ENCODE measurements at places on chromosomes 2 and 18.

DNA sequence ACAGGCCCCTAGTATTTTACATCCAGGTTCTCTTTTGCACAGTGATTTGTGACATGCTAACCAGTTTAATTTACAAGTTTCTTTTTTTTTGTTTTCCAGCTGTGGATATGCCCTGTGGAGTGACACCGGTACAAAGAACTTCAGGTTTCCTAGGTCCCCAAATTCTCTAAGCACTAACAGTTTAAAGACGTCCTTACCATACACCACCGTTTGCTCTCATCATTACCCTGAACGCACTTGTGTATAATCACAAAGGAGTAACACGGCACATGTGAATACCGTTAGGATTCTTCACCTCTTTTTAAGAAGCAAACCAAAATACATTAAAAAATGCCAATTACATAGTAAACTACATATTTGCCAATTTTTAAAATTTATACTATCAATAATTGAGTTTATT, 853 bp downstream of the LANCL1 start:
- no peak for DNase-seq

- DNase-seq, result no peak
Measured at GRCh38 chr2:127388423-127389164, 819 bp upstream of the MAP3K2 start.

DNA sequence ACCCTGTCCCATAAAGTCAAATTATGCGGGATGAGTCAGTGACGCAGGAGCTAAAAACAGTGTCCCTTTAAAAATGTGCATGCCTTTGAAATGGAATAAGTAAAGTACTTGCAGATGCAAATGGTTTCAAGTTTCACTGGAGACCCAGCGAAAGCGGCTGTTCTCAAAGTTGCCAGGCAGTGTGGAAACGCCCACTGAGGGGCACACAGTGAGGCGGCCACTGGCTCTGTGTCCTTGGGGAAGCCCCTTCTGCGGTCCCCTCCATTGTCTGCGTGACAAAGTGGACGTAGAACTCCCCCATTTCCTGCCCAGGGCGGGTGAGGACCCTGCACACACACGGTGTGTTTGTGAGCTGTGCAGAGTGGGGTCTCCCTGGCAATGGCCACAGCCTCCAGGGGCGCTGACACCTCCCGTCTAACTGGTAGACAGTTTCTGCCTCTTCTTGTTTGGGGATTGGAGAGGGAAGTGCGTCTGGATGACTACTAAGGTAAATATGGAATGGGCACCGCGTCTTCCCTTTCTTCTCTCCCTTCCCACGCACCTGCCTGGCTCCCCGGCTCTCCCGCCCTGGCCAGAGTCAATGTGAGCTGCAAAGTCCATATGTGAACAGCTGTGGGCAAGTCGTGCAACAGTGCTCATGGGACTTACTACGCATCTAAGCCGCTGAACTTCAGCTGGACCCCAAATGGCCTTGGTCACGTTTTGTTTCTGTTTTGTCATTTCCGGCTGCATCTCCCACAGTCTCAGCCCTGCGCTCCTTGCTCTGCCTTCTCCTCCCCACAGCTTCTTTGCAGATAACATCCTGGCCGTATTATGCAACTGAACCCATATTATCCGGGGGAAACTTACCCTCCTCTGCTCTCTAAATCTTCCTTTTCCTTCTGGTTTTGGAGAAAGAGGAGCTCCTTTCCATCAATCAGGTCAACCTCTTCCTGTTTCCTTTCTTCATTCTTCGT, 33.7 kb upstream of the ZNF516 start:
- no peak for DNase-seq

DNA sequence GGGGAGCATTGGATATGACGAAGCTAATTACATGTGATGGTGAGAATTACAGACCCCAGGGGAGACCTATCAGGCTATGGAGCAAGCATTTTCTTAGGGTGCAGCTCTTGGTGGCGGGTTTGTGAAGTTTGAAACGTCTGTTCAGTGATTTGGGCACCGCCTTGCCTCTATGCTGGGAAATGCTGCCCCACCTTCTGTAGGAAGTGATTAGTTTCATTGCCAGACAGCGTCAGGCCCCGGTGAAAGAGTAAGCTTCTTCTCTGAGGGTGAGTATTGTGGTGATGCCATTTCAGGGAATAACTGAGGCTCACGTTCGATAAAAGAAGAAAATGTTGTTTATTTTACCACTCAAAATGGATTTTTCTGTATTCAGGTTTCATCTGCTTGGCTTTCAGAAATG, 186.2 kb upstream of the CDH2 start:
- DNase-seq, result no peak

DNA sequence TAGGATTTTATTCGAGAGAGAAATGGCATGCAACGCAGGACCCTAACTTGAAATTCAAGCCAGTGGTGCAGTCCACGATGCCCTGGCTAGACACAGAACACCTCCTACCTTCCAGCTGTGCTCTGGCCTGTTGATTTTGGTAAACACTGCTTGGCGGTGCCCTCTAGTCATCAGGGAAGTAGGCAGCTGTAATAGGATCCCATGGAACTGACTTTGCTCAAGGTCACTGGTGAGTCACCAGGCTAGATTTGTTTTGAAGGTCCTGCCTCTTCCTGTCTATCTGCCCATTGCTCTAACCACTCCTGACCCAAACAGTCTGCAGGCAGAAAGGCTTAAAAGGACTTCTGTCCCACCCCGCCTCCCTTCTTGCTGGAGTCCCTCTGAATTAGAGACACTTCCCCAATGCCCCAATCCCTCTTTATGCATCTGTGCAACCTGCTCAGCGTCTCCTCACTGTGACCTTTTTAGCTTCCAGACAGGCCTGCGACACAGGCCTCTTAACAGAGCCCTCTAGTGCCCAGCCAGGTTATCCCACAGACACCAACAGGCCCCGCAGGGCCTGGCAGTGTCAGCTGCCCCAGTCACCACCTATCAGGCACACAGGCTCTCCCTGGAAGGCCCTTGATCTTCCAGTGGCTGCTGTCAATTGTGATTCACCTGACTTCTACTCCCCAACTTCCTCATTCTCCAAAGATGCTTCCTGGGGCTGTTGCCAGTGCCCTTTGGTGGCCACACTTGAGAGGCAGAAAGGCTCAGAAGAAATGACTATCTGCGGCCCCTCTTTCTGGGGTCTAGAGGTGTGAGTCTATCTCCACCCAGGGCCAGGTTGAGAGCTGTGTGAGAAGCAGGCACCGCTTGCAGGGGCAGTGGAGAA, 5.2 kb downstream of the TMEM127 start:
- no peak for DNase-seq

DNA sequence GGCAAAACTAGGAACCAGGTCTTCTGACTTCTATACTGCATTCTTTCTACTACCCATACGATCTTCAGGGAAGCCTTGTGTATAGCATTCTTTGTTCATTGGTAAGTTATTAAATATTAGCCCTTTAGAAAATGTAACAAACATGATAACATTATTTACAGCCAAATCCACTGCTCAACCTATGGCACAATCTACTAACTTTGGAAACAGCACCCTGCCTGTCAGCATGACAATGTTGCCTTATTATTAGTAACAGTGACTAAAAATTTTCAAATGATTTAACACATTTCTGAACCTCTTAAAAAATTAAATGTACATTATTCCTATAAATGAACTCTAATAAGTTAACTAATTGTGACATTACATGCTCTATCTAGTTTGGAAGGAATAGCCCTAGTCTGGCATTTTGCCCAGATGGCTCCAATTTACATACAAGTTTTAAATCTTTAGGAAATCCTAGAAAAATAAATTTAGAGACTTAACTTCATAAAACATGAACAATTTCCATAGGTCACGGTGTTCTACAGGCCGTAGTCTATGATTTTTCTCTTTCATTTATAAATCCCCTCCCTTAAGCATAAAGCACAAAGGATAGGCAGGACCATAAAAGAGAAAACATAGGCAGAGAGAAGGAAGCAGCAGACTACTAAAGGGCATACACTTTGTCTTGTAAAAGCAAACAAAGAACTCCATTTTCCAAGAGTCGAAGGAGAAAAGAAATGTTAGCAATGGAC, 33.7 kb downstream of the YES1 start:
- no peak for DNase-seq

GRCh38 chr2:202429164-202429980, 53.2 kb downstream of the BMPR2 start:
- no peak for DNase-seq

DNA sequence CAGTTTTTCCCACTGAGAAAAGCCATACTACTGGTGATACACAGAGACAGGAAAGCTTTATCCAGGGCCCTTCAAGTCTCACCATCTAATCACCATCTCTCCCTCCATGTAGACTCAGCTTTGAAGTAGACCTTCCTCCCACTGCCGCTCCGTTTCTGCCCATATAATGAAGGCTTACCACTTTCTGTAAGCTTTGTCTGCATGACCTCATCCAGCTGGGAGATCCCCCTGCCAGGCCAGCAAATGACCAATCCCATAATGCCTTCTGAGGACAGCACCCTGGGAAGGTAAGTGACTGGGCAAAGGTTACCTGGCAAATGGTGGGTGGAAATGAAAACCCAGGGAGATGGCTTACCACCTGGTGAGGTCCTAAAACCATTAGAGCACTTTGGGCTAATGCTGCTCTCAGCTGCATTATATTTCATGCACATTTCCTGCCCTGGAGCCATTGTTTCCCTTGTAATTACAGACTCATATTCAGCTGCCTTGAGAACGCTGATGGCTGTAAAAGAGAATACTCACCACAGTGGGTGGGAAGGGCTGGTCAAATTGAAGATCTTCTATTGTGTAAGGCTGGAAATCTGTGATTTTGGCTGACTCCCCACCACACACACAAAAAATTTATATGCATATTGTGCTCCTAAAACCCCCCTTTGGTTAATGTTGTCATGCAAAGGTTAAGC, 350.7 kb upstream of the SYT4 start:
- DNase-seq, result no peak

DNA sequence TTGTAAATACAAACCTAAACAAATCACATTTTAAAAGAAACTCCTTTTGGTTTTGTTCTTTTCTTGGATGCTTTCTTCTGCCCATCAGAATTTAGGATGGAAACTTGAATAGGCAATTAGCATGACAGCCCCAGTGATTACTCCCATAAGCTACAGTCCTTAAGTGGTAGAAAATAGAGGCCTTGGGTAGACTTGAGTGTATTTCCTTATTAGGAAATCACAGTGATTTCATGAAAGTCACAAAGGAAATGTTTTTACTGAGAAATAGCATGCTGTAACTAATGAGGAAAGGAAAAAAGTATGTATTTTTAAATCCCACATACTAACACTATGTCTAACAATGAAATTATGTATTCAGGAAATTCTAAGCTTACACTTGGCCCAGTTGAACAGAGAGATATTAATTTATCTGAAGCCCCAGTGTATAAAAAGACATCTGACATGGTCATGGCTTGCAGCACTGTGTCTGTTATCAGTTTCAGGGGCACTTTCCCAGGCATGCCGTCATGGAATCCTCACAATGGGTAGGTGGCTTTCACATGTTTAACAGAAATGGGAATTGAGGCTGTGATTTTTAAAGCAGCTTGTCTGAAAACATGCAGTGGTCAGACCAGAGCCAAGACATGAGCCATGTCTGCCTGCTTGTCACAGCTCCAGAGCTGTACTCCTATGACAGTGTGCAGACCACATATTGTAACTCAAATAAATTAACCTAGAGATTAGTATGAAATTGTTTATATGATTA, 79.7 kb upstream of the TRIB2 start:
- no peak for DNase-seq

DNA sequence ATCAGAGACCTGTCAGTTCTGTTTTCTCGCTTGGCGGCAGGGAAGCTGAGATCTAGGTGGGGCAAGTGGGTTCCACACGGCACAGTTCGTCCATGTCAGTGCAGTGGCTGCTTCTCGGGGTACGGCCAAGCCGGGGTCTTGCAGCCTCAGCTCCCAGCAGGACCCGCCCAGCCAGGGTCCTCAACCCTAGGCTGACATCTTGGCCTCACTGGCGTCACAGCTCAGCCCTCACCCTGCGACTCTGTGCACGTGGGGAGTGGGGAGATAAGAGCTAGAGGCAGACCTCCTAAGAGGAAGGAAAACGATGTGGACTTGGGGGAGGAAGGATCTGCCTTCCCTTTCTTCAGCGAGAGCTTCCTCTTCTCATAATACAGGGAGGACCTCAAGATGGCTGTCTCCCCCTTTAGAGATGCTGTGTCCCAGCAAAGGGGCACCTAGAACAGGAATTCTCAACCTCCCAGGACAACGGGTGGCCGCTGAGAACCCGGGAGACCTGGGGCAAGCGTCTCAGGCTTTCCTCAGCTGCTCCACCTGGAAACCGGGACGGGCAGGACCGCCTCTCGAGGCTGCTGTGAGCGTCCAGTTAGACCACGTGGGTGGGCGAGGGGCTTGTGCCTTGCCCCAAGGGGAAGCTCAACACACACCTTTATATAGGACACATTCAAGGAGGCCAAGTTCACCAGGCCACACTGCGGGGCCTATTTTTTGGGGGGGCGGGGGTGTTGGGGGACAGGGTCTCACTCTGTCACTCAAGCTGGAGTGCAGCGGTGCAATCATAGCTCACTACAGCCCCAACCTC, 23.5 kb upstream of the KLF11 start:
- no peak for DNase-seq

DNA sequence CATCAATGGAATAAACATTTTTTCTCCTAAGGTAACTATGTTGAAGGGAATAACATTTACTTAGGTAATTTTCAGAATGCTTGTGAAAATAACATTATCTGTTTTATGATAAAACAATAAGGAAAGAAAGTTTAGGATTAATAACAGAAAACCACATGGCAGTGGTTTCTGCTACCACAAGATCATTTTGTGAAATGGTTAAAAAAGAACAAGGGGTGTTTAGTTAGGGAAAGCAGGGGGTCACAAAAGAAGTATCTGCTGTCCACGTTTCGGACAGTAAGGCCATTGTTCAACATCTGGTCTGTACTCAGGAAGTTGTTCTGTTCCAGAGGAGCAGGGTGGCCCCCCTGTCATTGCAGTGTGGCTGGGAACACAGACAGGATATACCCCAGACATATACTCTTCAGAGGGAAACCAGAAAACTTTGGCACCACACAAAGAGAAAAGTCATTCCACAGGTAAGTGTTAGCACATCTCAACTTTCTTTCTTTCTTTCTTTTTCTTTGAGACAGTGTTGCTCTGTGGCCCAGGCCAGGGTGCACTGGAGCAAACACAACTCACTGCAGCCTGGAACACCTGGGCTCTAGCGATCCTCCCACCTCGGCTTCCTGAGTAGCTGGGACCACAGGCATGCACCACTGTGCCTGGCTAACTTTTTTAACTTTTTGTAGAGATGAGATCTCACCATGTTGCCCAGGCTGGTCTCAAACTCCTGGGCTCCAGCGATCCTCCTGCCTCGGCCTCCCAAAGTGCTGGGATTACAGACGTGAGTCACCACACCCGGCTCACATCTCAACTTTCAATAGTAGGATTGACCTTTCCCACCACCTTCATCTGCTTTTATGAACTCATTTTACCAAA, 14.8 kb upstream of the ARL5A start:
- no peak for DNase-seq

DNA sequence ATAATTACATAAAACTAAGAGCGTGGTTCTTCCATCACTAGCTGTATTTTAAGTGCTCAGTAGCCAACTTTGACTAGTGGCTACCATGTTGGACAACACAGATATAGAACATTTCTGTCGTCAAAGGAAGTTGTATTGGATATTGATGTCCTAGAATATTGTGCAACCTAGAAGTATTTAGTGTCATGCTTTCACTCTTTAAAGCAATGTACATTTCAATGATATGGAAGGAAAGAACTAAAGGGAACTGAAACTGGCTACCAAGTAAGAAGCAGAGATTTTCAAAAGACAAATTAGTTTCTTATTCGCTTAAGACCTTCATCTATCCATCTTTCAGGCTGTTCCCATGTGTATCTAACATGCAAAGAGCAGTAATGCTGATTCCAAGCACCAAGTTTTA, 85.4 kb upstream of the EML6 start:
- no peak for DNase-seq

- no peak for DNase-seq
Measured at GRCh38 chr2:126808929-126809328, 89.8 kb upstream of the TEX51 start.

Data from stimulated activated CD4-positive, alpha-beta T cell treated with anti-CD3 and anti-CD28 coated beads, Interleukin-15, amount 100 ng/mL, for 1 hour (primary cell).